Epithelial cell of umbilical artery (primary cell): ENCODE measurements at places on chromosomes 5 and 9. TPM values are rescaled to one million over a fixed set of nuclear protein-coding genes. Genes with fewer than 3 reads are reported as not detected.

Gene PCYOX1L
- 10.4 and 18.5 TPM in 2 replicates for total RNA-seq

Gene SPATA31C1
- total RNA-seq, result not detected in 2 replicates

Gene NUTM2F
- not detected in 2 replicates for total RNA-seq

Gene SPINK6
- total RNA-seq, result not detected in 2 replicates

Gene TEX48
- not detected in 2 replicates for total RNA-seq
